HEK293T (cell line): ENCODE measurements at places on chromosomes 7 and 10.

- DNase-seq: no peak
Measured at GRCh38 chr7:27386581-27386980, 144.0 kb downstream of the EVX1 start.

GRCh38 chr7:117698018-117698417, 175.2 kb downstream of the CTTNBP2 start:
- no peak for DNase-seq

DNA sequence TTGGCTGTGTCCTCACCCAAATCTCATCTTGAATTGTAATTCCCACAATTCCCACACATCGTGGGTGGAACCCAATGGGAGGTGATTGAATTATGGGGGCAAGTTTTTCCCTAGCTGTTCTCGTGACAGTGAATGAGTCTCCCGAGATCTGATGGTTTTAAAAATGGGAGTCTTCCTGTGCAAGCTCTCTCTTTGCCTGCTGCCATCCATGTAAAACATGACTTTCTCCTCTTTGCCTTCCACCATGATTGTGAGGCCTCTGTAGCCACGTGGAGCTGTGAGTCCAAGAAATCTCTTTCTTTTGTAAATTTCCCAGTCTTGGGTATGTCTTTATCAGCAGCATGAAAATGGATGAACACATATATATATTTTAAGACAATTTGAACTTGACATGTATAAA, 285.4 kb downstream of the BAMBI start:
- no peak for DNase-seq

DNA sequence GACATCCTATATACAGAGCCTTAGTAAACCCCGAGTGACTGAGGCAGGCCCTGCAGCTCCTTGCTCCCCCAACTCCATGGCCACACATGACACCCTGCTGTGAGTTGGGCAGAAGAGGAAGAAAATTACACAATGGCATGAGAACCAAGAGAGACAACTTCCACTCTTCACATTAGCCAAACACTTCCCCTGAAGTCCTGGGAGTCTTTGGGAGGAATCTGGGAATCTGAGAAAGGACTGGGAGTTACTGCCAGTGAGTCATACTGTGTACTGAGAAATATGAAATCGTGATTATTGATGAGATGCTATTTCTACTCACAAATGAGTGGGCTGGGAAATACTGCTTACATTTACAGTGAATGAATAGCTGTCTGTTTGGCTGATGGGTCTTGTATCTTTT, 116.6 kb downstream of the SPAG6 start:
- DNase-seq: no peak

DNA sequence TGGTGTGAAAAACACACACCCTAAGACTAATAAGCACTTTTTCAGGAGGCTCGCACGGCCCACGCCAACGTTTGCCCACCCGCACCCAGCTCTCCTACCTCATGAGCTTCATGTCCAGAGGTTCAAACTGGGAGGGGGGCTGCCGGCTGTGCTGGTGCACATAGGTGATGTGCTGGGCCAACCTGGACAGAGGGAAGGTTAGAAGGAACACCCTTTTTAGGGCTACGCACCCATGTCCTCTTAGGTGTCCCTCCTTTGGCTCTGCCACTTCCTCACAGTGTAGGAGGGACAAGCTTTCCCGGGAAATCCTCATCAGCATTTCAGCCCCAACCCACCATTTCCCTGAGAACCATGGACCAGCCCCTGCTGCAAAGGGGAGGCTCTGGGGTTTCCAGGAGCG, 5.9 kb downstream of the MCM7 start:
- no peak for DNase-seq

- DNase-seq: no peak
Measured at GRCh38 chr7:152513861-152514770, 78.3 kb upstream of the KMT2C start.

DNA sequence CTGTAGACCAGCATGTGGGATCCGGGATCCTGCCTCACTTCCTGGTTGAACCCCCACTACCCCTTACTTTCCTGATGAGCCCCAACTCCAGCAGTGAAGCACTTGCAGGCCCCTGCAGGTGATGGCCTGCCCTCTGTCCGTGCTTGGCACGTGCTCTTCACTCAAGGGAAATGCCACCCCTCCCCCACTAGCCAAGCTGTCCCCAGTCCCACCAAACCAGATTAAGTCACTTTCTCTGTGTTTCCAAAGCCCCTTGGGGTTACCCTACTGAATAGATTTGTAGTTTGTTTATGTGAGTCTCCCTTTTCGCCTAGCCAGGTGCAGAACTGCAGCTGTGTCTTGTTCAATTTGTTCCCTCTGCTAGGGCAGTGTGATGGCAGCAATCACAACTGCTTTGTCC, 121.7 kb downstream of the WDFY4 start:
- no peak for DNase-seq

DNA sequence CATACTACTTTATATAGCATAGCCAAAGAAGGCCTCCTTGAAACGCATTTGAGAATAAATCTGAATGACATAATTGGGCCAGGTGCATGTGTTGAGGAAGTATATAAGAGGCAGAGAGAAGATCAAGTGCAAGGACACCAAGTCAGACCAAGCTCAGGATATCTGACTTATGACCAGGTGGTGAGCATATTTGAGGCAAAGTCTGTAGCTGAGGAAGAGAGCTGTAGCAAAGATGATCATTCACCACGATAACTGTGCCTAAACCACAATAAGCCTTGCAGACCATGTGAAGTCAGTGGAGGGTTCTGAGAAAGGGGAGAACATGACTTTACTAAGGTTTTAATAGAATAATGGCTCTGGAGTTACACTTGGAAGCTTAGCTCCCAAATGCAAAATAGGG, 292.3 kb downstream of the SORCS1 start:
- DNase-seq: no peak

GRCh38 chr7:102914585-102914984, 1.8 kb downstream of the LRRC17 start:
- DNase-seq: peak; percentile 14

- DNase-seq: no peak
Measured at GRCh38 chr7:38686888-38687287, 55.7 kb upstream of the AMPH start.

- no peak for DNase-seq
Measured at GRCh38 chr10:64515970-64516699, 994.9 kb downstream of the REEP3 start.

- no peak for DNase-seq
Measured at GRCh38 chr10:119770928-119771327, 45.1 kb downstream of the INPP5F start.

GRCh38 chr10:127153181-127153580, 43.2 kb downstream of the INSYN2A start:
- no peak for DNase-seq

DNA sequence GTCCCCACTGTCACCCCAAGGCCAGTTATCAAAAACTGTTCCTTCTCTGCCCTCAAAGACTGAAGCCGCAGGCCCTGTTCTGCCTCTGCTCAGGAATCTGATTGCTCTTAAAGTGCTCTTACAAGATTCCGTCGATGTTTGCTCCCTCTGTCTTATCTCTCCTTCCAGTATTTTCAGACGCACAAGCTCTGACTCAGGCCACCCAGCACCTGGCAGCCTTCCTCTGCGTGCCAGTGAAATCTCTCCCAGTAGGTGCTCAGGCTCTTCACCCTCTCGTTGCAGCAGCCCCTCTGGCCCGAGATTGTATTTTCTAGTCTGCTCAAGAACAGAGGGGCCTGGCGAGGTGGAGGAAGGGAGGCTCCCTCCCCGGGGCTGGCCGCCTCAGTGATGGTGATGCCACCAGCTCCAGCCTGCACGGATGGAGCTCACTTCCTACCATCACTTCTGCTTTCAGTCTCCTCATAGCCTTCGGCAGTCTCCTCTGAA, 276.2 kb downstream of the USP6NL start:
- no peak for DNase-seq

- no peak for DNase-seq
Measured at GRCh38 chr10:20181434-20181833, 365.2 kb downstream of the PLXDC2 start.

DNA sequence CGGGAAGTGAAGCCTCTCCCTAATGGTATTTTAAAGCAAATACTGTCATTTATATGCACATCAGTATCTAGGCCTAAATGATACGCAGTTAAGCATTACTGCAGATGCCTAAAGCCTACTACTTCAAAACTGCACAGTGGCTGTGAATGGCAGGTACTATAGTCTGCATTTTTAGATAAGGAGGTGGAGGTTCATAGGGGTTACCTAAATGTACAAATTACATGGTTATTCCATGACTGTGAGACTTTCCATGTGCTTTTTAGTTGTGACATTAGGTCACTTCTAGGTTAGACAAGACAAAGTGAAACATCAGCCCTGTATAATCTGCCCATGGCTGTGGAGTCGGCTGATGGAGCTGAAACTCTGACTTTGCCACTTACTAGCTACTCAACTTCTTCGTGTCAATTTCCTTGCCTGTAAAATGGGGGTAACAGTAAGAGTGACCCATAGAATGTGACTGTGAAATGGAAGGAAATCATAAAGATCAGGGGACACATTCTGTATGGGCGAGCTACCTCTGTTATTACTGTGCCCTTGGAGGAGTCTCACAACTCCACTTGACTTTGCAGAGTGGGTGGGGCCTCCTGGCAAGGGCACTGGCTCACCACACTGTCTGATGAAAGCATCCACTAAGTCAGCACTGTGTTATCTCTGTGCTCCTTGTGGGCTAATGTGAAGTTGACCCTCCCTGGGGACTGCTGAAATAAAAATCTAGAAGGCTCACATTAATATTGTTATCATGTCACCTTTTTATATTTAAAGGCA, 239.4 kb downstream of the TNS3 start:
- DNase-seq: no peak

- DNase-seq: no peak
Measured at GRCh38 chr7:28749638-28750037, 208.5 kb downstream of the TRIL start.
